Dermis blood vessel endothelial cell (primary cell): ENCODE measurements at places on chromosomes 6 and 20. TPM values are rescaled to one million over a fixed set of nuclear protein-coding genes. Genes with fewer than 3 reads are reported as not detected.

- DNase-seq, result peak; percentile 56
These were observed 100.4 kb downstream of the LY86 start for GRCh38 chr6:6688951-6689350.

DNA sequence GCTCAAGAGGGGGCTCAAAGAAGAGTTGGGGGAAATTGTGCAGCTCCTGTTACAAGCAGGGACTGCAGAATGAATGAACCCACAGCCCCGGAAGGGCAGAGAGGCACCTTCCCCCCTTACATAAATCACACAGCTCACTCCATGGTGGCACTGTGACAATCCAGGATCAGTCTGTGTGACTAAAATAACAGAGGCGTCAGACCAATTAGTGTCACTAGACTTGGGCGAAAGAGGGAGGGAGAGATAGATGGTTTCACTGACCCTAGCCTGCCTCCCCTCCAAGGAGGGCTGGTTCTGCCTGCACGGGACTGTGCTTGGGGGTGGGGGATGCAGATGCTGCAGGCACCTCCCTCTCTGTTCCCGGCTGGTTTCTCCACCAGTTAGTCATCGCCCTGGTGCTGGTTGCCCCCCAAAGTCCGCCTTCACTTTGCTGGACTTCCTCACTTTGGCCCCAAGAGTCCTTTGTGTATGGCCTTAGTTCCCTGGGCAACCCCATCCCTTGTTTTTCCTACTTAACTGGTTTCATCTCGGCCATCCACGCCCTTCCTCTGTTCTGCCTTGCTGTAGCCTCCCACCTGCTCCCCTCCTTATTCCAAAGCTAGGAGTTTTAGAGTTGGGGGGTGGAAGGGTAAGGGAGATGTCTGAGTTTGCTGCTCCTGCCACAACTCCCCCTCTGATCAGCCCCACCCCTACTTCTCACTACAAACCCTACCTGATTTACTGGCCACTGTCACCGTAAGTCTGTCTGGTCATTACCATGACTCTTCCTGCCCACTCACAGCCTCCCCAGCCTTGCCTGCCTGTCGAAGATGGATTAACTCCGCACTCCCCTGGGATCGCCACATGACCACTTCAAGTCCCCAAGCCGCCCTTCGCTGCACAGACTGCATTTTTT lies 17.7 kb downstream of the CCDC167 start:
- DNase-seq, result no peak

GRCh38 chr6:10528158-10528981 lies 7.2 kb downstream of the GCNT2 start:
- DNase-seq, result peak; percentile 83

- no peak for DNase-seq
These were observed 477.7 kb downstream of the BTBD3 start for GRCh38 chr20:12395353-12395752.

DNA sequence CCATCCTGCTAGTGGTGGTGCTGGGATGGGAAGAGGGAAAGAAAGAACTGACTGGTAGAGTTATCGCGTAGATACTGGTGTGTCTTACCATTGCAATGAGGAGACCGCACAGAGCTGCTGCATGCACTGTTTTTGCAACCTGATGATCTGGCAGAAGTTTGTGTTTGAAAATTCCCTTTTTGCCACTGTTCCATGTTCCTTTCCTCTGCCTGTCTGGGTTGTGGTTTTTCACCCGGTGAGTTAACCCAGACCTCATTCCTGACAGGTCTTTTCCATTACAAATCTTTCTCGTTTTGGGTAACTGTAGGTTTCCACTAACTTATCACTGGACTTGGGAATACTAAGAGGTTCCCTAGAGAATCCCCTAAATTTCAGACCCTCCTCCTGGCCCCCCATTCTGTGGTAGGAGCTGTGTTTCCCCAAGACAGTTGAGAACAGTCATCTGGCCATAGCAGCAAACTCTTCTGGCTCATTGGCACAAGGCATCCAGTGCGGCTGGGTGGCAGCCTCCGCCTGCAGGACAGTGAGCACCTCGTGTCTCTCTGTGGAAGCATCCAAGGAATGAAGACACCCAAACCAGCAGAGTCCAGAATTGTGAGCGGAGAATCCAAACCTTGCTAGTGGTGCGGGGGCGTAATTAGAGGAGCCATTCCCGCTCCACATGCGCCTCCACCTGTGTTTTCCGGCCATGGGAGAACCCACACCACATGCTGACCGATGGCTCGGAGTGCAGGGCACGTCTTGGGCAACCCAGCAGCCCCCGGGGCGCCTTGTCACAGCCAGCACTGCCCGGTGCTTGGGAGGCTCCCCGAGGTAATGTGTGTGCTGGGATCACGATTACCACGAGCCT lies 32.8 kb downstream of the ERMARD start:
- DNase-seq, result no peak

DNA sequence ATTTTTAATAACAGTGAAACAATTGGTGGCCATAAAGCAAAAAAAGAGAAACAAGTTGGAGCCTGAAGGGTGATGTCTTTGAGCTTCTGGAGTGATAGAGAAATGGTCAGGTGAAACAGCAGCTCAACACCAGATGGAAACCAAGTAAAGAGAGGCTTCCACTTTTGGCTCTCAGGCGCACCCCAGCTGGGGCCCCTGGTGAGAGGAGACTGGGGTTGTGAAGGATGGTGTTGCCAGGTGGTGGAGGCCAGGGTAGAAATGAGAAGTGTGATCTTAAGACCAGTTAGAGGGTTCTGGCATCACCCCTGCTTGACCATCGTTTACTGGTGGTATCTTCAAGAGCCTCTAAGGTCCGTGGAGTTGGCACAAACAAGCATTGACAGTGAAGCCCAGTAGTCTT lies 126.0 kb upstream of the AKIRIN2 start:
- no peak for DNase-seq

GRCh38 chr6:106849676-106850332 lies 124.7 kb downstream of the CD24 start:
- DNase-seq, result no peak

DNA sequence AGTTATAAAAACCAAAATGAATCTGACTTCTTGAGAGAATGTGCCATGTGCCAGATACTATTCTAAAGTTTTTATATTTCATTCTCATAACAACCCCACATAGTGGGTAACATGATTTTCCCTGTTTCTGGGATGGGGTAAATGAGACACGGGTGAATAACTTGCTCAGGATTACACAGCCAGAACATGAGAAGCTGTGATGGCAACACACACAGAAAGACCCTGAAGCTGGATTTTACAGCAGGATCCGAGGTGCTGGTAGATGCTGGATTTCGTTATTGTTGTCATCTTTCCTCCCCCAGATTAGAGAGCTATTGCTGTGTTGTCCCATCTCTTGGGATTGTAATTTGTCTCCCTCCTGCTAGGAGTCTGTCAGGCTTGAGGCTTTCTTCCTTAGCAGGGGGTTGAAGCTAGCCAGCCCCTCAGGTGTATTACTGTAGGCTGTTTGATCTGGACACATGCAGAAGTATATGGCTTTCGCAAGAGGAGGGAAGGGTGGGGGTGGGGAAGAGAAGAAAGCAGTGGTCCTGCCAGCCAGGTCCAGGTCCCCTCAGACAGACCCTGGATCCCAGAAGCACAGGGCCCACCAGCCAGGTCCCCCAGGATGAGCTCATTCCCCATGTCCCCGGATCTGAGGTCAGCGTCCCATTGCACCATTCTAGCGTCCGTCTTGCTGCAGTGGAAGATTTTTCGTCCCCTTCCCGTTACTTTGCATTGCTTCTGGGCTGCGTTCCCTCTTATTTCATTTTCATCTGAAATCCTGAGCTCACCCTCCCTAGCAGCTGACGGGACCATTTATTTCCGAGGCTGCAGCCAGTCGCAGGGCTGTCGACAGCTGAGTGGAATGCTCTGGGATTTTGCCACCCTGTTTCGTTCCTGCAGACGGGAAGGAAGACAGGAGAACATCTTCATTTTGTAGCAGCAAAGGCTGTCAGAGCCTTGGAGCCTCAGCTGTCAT lies 7.3 kb upstream of the KCNG1 start:
- no peak for DNase-seq

ANKRD6 gene
- 12.1 and 13.6 TPM in 2 replicates for total RNA-seq

FRS3 gene
- total RNA-seq, result 1.2 and 1.8 TPM in 2 replicates

SEL1L2 gene
- not detected in 2 replicates for total RNA-seq

DPPA5 gene
- total RNA-seq, result not detected in 2 replicates
